ENCODE measurements at places on chromosomes 3 and 15.

DNA sequence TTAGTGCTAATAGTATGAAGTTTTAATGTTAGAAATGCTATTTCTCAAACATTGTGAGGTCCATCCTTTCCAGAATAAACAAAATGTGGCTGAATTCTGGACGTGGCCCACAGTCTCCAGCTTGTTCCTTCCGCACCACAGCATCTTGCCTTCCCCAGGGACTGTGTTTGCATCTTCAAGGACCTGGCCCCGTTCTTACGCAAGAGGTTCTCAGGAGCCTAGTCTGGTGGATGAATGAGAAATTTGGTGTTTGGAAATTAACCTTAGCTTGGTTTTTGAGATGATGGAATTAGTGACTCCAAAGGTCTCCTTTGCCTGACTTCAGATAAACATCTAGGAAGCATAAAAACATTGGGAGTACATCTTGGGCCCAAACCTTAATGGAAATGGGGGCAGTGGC lies 18.1 kb downstream of the SYNPR start:
- no peak for DNase-seq

GRCh38 chr3:46593979-46594378 lies 18.3 kb upstream of the FAM240A start:
- no peak for DNase-seq

DNA sequence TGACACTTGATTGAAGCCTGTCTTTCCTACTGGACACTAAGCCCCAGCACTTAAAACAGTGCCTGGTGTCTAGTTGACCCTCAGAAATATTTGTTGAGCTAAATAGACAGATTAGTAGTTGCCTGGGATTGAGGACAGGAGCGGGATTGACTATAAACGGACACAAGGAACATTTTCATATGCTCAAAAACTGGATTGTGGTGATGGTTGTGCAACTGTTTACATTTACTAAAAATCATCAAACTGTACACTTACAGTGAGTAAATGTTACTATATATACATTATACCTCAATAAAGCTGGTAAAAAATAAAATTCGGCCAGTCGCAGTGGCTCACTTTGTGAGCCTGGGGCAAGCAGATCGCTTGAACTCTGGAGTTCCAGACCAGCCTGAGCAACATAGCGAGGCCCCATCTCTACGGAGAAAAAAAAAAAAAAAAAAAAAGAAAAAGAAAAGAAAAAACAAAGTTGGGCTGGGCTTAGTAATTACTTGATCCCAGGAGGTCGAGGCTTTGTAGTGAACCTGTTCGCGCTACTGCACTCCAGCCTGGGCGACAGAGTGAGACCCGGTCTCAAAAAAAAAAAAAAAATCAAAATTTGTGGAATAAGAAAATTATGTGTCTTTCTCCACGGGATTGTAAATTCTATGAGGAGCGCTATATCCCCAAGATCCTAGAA lies 632 bp upstream of the IDH3A start:
- DNase-seq, result no peak

DNA sequence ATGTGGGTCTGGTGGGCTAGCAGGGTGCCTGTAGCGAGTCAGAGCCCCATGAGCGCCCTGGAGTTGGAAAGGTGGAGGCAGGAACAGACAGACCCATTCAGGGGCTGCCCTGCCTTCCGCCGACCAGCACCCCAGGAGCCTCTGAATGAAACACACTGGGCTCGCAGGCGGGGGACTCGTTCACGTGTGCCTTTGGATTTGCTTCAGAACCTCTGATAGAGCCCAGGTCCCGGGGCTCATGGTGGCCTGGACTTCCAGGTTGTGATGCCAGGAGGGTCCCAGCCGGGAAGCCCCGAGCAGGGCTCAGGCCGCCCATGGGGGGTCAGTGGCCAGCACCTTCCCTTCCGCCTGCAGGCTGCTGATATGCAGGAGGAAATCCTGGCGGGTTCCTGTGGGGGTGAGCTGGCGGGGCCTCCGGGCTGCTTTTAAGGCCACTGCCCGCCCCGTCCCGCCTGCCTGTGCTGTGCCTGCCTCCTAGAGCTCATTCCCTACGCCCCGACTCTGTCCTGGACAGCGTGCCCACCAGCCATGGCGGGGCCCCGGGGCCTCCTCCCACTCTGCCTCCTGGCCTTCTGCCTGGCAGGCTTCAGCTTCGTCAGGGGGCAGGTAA lies at the start of gene STAB1:
TSS of gene STAB1 (plus strand) at position 453 of the 610 bp plus-strand sequence. CDS start at position 529, 76 bp downstream.
- no peak for DNase-seq

- no peak for DNase-seq
These were observed 18.8 kb upstream of the JMJD7 start for GRCh38 chr15:41809121-41809520.

DNA sequence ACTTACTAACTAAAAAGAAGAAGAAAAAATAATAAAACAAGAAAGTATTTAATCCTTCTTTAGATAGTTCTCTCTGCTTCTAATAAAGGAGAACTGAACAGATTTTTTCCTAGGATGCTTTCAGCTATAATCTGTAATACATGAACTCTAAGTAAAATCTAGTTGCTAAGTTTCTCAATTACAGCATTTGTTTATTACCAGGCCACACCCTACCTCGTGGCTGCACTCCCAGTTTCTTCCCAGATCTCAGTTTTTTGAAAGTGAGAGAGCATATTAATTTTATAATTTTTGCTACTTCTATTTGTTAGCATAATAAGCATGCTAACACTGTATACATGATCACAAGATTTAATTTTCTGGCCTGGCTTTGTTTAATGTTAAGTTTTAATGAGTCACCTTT lies 258.3 kb downstream of the IL5RA start:
- DNase-seq, result no peak

DNA sequence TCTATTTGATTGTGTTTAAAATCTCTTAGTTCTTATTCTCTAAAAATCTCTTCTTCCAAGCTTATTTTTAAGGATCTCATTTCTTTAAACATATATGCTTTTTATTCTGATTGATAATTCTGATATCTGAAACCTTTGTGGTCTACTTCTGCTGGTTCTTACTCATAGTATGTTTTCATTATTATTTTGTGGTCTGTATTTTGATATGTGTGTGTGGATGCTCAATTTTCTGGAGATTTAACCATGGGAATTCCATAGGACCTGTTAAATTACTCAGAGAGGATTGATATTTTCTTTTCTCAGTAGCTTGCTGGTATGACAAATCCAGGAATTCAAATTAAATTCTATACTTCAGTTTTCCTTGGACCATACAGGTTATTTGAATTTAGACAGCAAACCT lies 14.7 kb upstream of the HHLA2 start:
- no peak for DNase-seq

GRCh38 chr3:143634991-143635390 lies 213.3 kb downstream of the SLC9A9 start:
- no peak for DNase-seq

- DNase-seq, result no peak
These were observed 30.7 kb downstream of the EFL1 start for GRCh38 chr15:82231842-82232241.

DNA sequence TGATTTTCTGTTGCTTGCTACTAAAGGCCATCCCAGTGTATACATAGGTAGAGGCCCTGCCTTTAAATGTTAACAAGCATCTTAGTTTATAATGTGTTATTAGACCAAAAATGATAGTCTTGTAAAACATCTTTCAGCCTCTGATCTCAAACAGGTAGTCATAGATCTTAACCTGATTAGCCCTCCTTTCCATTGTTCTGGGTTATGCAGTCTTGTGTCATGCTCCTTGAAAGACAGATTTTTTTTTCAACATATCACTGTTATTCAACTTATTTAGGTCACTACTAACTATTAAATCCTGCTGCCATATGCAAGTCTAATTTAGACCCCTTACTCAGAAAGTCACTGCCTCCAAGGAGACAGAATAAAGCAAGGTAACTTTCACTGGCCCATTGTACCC lies 19.1 kb upstream of the CLDN16 start:
- DNase-seq, result no peak

GRCh38 chr3:142735462-142735861 lies 11.6 kb downstream of the TRPC1 start:
- no peak for DNase-seq

DNA sequence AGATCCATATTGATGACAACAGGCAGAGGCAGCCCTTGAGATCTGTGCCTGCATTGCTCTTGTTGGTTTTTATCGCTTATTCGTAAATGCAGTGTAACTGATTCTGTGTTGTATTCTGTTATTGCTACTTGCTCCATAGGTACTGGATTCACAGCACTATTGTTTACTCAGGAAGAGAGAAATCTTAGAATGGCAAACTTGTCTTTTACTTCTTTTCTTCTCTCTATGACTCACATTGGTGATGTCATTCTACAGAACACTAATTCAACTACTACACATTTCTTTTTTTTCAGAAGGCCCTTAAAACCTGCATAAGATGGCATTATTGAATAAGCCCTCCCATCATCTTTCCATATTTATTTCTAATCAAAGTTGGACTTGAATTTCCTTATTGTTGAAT lies 201.0 kb upstream of the GBE1 start:
- DNase-seq, result no peak

DNA sequence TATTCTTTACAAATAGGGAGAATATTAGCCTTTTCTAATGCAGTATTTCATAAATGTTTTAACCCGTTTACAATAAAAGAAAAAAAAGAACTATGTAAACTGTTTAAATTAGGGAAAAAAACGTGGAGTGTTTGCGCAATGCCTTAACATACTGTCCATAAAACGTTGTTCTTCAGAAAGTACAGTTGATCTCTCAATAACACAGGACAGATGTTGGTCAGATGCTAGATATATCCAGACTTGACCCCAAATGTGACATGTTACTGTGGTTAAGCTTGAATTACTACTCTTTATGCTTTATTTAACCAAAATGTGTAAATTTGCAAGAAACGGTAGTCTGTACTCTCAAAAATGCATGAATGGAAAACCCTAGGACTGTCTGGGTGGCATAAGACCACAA lies 110.3 kb downstream of the PLOD2 start:
- no peak for DNase-seq

DNA sequence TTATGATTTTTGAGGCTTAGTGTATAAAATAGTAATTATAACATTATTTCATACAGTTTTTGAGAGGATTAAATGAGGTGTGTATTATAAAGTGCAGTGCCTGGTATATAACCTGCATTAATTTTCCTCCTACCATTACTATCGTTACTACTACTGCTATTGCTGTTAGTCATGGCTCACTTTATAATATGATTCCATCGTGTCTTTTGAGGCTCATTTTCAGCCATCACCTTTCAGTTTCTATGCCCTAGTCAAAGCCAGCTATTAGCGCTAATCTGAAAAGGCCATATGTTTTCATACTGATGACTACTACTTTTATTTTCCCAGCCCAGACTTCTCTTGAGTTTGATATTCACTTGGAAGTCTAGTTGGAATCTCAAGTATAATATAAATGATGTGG lies 5.5 kb downstream of the MEF2A start:
- DNase-seq, result no peak

DNA sequence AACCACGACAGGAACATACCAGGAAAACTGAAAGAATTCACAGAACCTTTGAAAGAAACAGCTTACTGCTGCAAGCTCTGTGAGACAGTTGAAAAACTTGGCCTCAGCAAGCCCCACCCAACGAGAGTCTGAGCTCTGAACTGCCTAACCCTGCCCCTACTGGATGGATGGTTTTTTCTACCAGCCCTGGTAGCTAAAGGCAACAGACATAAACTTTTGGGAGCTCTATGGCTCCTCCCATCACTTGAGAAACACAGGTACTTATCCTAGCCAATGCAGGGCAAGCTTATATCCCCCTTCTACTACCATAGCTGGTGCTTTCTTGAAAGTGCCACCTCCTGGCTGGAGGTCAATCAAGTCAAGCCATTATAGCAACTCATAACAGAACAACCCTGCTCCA lies 471.8 kb downstream of the GRM7 start:
- DNase-seq, result no peak

GRCh38 chr15:37100966-37101215 lies 542 bp upstream of the MEIS2 start:
- no peak for DNase-seq

- no peak for DNase-seq
These were observed 147.0 kb upstream of the SLCO3A1 start for GRCh38 chr15:91706322-91707032.

- DNase-seq, result no peak
These were observed 38.4 kb upstream of the MBNL1 start for GRCh38 chr3:152230370-152230769.

- DNase-seq, result no peak
These were observed 17.3 kb downstream of the PXK start for GRCh38 chr3:58349792-58350626.

DNA sequence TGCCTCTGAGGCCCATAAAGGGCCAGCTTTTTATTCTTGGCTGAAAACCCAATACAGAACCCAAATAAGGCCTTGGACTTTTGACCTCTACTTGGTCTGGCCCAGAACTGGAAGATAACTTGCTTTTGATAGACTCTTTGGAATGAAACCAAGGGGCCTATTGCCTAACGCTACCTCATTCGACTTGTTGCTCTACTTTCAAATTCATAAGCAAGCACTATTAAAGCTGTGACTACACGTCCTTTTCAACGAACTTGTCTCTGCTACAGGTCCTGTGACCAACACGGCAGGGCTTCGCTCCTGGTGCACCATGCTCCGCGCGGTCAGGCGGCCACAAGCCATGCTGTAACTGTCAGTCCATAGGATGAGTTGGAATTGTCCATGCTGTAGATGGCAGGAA lies 385.4 kb downstream of the MFSD1 start:
- DNase-seq, result no peak

GRCh38 chr15:98978153-98978552 lies 29.4 kb downstream of the PGPEP1L start:
- DNase-seq, result no peak

GRCh38 chr15:68583321-68583720 lies 4.5 kb downstream of the CORO2B start:
- DNase-seq, result no peak
